ENCODE measurements at places on chromosomes 11 and 22. TPM values are rescaled to one million over a fixed set of nuclear protein-coding genes. Genes with fewer than 3 reads are reported as not detected.

The KLHL35 gene
- 0.75 TPM for total RNA-seq

The SLC37A2 gene
- total RNA-seq: 0.13 TPM

The GNG3 gene
- not detected for total RNA-seq

The RELT gene
- 6.9 TPM for total RNA-seq

The PHF21B gene
- 0.81 TPM for total RNA-seq

The NRXN2 gene
- 0.28 TPM for total RNA-seq
